ENCODE measurements at places on chromosomes 7 and 10.
A peak's percentile ranks its signal among the peaks of the same experiment; 100 is the strongest.

DNA sequence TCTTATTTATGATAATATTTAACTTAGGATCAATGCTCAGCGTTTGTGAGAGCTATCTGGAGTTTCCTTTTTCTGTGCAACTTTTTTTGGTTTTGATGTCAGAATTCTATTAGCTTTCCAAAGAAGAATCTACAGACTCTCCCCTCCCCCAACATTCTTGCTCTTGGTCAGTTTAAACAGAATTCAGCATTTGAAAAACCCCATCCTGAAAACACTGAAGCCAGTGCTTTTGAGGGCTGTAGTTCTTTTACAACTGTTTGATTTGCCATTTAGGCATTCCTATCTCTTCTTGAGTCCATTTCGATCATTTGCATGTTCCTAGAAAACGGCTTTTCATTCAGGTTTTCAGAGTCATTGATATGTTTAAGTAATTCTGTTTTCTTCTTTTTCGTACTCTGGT, 15.6 kb upstream of the CXCL12 start:
- no peak for DNase-seq

DNA sequence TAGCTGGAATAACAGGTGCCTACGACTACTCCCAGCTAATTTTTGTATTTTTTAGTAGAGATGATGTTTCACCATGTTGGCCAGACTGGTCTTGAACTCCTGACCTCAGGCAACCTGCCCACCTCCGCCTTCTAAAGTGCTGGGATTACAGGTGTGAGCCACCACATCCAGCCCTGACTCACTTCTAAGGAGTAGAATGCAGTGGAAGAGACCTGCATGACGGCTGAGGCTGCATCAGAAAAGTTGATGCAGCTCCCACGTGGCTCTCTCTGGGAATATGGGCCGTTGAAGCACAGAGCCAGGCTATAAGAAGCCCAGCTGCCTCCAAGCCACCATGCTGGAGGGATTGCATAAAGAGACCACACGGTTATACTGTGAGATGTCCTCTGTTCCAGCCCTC, 21.6 kb upstream of the ASL start:
- no peak for DNase-seq

DNA sequence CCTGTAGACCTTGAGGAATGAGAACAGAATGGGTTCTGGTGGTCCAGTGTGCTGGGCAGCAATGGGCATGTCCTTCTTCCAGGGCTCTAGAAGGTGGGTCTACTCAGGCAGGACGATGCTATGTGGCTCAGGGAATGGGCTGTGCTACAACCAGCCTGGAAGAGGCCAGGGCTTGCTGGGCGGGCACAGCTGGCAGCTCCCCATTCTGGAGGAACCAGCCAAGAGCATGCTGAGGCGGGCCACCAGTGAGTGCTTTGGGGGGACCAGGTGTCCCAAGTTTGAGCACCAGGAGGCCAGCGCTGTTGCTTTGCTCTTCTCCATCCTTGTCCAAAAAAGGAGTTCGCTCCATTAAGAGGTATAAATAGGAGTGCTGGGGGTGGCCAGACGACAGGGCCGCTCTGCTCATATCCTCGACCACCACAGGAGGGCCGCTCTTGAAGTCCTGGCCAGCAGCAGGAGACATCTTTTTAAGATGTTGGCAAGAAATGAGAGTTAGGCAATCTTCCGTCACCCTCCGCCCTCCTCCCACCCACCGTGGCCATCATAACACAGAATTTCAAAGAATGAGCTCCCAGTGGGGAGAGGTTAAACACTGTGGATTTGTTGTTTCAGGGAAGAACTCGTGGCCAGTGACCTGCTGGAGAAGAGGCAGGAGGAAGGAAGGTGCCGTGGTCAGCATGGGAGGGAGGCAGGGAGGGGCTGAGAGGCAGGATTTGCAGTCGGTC, 141.3 kb downstream of the GRK5 start:
- no peak for DNase-seq

DNA sequence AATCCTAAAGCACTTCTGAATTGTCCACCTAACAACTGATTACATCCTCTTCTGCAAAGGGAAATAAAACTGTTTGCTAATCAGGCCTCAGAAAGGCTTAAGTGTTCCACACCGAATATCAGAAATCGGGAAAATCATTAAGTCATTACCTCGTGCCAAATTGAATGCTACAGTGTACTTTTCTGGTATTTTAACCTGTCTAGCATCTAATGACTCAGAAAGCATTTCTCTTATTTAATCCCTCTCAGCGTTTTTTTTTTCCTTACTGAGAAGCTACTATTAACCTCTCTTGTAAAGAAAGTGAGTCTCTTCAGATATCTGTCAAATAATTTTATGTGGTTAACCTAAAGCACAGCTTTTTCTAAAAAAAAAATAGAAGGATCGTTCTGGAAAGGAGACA, 28.6 kb downstream of the VIM start:
- DNase-seq = no peak

- no peak for DNase-seq
Observed at GRCh38 chr10:1268831-1269230, 212.6 kb downstream of the WDR37 start.

GRCh38 chr10:122510326-122510725, 49.0 kb downstream of the HTRA1 start:
- no peak for DNase-seq

GRCh38 chr10:124351481-124352220, 67.1 kb downstream of the OAT start:
- DNase-seq = no peak

DNA sequence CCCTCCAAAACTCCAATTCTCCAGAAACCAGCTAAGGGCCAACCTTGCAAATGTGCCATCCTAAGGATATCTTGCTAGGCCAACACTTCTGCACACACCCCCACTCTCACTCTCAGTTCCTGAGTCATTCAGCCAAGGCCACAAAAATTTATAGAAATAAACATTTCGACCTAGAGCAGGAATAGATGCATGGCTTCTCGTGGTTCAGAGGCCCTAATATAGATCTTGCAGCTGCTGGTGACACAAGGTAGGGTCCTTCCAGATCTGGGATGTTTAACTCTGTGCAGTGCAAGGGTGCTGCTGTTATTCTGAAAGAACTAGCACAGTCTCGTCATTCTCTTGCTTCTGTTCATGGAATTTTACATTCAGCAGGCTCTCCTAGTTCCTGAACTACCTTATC, 369.3 kb downstream of the CALN1 start:
- DNase-seq = no peak

GRCh38 chr7:151631570-151631952, 111.9 kb upstream of the RHEB start:
- DNase-seq = peak; percentile 17

DNA sequence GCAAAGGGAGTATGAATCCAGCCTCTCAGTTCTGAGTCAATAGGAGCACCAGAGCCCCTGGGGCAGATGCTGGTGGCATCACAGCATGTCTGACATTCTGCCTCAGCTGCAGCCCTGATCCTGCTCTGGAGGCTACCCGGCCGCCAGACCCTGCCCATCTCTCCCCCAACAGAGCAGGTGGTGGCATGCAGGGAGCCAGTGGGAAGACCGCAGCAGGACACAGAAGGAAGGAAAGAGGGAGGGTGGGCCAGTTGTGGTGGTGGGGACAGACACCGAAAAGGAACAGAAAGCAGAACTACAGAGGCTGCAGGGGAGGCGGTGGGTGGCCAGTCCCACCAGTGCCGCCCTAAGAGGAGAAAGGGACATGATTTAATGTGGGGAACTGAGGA, 35.3 kb downstream of the BLNK start:
- DNase-seq = no peak
